ENCODE measurements at places on chromosomes 4 and X.

GRCh38 chrX:27336466-27337091 is 126.6 kb downstream of the PPP4R3C start:
- DNase-seq: peak; percentile 0

DNA sequence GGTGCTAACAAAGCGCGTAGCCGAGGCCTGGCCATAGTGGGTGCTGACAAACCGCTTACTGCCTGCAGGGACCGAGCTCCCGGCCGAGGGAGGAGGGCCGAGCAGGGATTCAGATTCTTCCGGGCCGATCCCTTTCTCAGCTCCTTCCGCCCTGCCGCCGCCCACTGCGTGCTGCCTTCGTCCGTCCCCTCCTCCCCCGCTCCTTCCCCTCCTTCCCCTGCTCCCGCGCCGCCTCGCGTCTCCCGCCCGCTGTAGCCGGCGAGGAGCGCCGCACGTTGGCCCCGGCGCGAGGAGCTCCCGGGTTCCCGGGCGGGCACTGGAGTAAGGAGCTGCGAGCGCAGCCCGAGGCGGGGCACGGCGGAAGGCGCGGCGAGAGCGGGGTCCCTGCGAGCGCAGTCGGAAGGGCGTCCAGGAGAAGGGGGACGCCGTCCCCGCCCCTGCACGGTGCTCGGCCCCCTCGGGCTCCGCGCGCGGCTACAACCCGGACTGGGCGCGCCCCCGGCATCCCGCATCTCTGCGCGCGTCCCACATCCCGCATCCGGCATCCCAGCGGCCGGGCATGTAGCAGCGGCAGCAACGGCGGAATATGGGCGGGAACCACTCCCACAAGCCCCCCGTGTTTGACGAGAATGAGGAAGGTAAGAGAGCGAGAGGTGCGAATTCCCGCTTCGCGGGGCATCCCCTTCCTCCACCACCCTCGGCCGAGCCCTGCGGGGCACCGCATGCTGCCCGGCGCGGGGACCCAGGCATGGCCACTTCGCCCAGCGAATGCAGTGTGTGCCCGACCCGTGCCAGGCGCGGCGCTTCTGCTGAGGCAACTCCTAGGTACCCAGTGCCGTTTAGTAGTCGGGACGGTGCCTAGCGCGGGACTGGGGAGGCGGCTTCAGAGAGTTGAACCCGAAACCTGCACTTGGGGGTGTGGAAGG is at the start of gene STK32B:
Gene STK32B (plus strand): TSS at position 203 of the 926 bp plus-strand sequence.
- DNase-seq: no peak

DNA sequence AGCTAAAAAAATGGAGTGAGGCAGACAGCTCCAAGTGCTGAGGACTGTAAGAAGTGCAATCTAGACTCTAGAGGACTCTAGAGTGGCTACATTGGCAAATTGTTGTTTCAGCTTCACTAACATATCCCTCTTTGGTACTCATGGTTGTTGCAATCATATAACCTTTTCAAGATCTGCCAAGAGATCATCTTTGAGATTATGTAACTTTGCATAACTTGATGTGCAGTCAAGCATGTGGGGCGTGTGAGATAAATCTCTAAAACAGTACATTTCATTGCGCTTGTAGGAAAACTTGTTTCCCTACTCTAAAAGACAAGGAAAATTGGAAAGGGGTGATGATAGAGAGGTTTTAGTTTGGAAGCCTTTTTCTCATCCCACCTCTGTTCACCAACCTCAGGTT is 11.2 kb upstream of the BRS3 start:
- DNase-seq: no peak

GRCh38 chr4:95183656-95184408 is 364.9 kb downstream of the UNC5C start:
- DNase-seq: no peak
